ENCODE measurements at places on chromosomes 16 and 17. TPM values are rescaled to one million over a fixed set of nuclear protein-coding genes. Genes with fewer than 3 reads are reported as not detected.
A peak's percentile ranks its signal among the peaks of the same experiment; 100 is the strongest.

- DNase-seq = peak; percentile 56
These were observed 19.1 kb upstream of the GSG1L start for GRCh38 chr16:28082624-28083023.

GRCh38 chr17:1626333-1626732, 2.3 kb downstream of the SLC43A2 start:
- no peak for DNase-seq

DNA sequence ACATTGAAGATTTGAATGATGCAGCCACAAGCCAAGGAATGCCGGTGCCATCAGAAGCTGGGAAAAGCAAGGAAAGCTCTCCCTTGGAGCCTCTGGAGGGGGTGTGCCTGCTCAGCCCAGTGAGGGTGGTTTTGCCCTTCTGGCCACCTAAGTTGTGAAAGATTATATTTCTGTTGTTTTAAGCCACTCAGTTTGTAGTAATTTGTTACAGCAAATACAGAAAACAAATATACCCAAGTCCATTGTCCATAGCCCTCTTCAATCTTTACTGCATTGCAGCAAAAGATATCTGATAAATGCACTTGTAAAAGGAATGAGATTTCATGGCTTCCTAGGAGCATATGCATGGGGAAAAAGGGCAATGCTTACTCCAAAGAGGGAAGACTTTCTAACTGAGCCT, 447.9 kb downstream of the HAPSTR1 start:
- no peak for DNase-seq

Gene USP6
- 0.03 TPM for polyA plus RNA-seq

Gene BEAN1
- polyA plus RNA-seq = 0.04 TPM

DNA sequence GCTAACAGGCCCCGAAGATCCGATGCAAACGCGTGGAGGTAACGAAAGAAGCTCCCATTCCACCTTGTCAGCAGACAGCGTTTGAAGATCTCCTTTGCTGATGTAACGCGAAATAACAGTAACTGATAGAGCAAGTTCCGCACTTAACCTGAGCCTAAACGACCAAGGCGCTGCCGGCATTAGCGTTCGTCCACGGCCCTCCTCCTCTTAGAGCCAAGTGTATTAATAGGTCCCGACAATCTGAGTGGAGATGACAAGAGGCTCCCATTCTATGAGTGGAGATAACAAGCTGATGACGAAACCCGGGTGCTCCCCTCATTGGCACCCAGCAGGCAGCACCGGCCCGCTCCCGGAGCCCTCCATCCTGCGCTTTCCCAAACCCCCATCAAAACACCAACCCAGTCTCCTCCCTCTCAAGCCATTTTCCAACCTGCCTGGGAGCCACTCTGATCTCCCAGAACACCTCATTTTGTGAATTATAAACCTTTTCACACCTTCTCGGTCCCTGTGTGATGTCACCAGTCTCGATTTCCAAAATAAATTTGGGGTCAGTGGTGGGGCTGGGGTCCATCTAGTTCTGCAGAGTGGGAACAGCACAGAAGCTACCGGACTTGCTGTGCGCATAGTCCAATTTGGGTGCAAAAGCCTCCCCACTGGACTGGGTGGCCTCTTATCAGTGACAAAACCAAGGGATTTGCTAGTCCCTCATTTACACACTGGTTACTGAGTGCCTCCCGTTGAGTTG, 35.4 kb upstream of the ARL4D start:
- DNase-seq = no peak

DNA sequence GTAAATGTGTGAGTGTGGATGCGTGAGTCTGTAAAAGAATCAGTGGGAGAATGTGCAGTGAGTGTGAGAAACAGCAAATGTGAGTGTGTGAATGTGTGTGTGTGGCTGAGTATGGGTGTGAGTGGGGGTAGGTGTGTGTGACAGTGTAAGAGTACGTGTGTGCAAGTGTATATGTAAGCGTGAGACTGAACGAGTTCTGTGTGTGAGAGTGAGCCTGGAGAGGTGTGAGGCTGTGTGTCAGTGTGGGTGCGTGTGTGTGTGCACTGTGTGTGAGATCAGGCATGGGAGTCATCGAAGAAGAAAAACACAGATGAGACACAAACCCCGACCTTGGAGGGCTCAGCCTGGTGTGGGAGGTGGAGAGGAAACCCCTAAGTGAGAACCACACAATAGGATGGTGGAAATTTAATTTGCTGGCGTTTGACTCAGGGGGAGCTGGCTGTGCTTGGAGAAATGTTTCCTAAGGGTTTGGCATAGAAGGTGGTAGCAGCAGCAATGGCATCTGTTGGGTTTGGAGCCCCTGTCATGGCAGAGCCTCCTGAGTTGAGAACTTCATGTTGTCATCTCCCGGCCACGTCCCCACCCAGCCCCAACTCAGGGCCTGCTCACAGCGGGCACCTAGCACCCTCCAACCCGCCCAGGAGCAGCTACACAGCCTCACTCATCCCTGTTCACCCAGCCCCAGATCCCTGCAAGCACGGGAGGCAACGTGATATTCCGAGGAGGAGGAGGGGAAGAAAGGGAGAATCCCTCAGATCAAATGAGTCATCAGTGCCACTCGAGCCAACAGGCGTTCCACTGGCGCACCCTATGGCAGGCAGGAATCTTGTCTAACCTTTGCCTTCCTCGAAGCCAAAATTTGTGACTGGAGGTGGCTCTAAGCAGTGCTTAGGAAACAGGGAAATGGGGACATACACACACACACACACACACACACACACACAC, 14.3 kb upstream of the NUBP1 start:
- peak; percentile 40 for DNase-seq

- no peak for DNase-seq
These were observed 64.1 kb downstream of the PLD6 start for GRCh38 chr17:17141860-17142552.

Gene PIRT
- not detected for polyA plus RNA-seq

Gene GRB7
- polyA plus RNA-seq = 14.3 TPM

Gene POLR3E
- 34.2 TPM for polyA plus RNA-seq

DNA sequence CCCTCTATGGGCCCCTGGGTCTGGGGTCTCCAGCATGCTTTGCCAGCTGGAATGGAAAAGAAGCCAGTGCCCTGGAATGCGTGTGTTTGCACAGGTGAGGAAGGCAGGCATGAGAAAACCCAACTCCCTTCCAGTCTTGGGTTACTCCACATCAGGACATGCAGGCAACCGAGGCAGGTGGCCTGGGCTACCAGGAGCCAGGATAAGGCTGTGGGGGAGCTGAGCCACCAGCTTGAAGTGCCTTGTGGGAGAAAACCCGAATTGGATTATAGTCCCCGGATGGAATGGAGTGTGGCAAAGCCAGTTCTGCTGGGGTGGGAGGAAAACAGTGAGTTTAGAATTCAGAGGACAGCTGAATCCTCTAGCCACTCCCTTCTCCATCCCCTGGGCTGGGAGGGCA, 7.2 kb downstream of the SRCIN1 start:
- peak; percentile 61 for DNase-seq
